ENCODE measurements at places on chromosomes 12 and 14. TPM values are rescaled to one million over a fixed set of nuclear protein-coding genes. Genes with fewer than 3 reads are reported as not detected.

RFX4 gene
- not detected for total RNA-seq

WNT5B gene
- total RNA-seq: 74.4 TPM

KRT5 gene
- not detected for total RNA-seq

IQSEC3 gene
- total RNA-seq: not detected

CARMIL3 gene
- 0.60 TPM for total RNA-seq

IL26 gene
- 2.5 TPM for total RNA-seq

BMAL2 gene
- 12.0 TPM for total RNA-seq

DNA sequence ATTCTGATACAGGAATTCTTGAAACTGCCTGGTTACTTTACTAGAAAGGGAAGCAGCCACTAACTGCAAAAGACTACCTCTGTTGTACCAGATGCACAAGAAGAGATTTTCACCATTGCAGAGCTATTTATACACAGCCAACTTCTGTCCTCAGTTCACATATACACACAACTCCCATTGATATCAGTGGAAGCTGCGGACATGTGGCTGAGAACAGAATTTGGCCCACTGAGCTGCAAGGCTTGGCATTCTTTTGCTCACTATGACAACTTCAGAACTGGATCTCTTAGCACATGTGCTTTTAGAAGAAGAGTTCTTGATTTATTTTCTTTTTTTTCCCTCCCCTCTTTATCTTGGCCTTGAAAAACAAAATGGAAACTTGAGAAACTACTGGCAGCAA lies 28.3 kb downstream of the PTPRO start:
- no peak for DNase-seq

DNA sequence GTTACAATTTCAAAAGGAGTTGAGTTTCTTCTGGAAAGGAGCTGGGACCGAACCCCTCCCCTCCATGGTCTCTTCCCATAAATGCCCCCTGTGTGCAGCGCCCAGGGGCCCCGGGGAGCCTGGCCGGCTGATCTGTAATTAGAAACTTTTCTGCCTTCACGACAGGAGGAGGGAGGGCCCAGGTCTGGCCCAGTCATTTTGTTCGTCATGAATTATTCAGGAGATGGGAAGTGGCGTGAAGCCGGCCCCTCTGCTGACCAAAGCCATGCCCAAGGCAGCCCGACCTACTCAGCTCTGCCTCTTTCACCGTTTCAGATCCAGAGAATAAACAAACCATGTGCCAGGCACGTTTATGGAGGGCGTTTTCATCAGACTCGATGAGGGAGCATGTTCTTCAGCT lies 33.3 kb upstream of the MSI1 start:
- DNase-seq: no peak

RASSF9 gene
- total RNA-seq: 0.44 TPM

OR6C4 gene
- total RNA-seq: not detected

- DNase-seq: no peak
Measured at GRCh38 chr12:110919720-110920119, 659 bp downstream of the MYL2 start.

DNA sequence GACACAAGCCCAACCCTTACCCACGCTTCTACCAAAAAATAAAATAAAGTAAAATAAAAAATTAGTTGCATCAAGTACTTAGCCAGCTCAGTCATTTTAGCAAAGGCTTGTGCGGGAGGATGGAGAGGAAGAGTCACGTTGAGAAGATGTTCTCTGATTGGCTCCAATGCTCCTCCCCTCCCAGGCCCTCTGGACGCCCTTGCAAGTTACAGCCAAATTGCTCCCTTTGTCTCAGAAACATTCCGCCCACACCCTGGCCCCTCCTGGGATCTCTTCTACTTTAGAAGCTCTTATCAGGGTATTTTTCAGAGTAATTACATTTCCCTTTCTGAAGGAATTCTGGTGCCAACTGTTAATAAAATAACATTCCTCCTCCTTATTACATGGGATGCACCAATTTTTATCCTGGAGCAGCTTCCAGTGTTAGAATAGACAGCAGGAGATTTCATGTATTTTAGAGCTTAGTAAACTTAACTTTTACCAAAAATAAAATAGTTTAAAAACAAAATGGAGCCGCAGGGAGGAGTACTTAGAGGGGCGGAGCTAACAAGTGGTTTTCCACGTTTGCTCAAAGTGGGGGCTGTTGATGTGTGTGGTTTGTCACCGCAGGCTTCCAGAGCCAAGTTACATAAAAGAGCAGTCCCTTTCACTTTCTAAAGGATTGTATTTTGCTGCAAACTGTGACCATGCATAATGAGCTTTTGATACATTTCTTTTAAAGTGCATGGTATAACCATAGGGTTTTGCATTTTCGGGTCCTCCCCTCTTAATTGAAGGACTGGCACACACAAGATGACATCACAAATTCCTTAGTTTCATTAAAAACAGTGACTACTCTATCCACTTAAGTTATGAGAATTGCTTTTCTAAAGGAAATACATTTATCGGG lies 71.7 kb upstream of the RAP1B start:
- no peak for DNase-seq

DNA sequence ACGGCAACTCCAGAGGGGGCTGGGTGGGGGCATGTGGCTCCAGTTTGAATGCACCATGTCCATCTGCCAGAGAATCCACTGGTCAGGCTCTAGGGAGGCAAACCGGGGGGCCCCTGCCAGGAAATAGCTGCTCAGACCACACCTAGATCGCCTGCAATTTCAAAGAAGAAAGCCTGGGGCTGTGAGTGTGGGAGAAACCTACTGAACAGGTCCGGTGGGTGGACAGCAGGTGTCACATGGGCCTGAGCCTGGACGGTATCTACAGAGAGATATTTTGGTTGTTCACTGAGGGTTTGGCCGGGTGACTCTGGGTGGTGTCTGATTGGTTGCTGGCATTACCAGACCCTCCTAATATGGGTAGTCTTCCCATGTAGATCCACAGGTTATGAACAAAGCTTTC lies 32.0 kb downstream of the DAO start:
- no peak for DNase-seq
